Hematopoietic multipotent progenitor cell treated with erythropoietin and hydrocortisone succinate and interleukin-3 and kit ligand, for 17 days (in vitro differentiated cells): ENCODE measurements at places on chromosomes 12 and 14.

DNA sequence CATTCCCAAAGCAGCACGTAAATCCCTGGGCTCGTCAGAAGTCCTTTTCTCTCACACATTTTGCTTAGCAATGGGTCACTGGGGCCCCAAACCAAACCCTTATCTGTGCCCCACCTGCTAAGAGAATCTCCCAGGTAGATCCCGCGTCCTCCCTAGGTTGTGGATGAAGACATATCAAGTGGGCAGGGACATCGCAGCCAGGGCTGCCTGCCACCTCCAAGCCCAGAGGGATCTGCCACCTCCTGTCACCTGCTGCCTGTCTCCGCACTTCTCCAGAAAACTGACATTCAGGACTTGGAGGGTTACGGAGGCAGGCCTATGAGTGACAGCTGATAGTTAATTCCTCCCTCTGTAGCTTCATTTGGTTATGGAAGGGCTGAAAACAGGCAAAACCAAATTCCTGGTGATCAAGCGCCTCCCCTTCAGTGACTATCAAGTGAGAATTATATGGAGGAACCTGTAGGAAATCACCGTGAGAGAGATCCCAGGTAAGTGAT lies 19.5 kb downstream of the BCL11B start:
- DNase-seq: no peak

- DNase-seq: no peak
These were observed 10.4 kb downstream of the OSBPL8 start for GRCh38 chr12:76549131-76549530.

DNA sequence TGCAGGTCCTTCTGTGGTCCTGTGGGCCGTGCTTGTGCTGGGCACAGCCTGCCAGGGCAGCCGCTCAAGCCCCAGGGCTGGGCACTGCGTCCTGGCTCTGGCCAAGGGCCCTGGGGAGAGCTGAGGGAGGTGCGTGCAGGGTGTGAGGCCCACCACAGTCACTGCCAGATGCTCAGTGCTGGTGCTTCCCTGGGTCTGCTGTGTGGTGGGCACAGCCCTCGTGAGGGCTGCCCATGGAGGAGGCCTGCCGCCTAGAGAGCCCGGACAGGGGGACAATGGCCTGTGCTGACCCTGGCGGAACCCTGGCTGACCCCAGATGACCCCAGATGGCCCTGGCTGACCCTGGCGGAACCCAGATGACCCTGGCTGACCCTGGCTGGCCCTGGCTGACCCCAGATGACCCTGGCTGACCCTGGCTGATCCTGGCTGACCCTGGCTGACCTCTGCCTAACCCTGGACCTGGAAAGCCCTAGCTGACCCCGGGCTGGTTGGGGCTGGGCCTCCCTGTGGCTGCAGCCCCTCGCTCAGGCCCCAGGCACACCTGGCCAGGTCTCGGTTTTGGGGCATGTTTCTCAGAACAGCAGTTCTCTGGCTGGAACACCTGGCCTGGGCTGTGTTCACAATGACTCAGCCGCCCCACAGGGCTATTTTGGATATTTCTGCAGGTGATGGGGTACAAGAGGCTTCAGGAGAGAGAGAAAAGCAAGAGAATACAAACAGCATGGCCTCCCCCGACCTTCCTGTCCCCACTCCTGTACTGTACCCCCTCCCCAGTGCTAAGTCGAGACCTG lies 55.4 kb downstream of the TMEM121 start:
- no peak for DNase-seq

DNA sequence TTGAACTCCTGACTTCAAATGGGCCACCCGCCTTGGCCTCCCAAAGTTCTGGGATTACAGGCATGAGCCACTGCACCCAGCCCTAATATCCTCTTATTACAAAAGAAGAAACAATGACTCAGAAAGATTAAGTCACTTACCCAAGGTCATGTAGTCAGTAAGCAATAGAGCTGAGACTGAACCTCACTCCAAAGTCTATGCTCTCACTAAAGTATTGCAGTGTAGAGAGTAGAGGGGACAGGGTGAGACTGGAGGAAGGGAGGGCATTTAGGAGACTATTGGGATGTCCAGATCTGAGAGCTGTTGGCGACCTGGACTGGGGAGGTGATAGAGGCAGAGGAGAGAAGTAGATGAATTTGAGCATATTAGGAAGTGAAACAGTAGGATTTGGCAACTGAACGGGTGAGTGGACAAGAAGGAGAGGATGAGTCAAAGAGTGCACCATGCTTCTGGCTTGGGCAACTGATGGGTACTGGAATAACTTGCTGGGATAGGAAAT lies 11.8 kb downstream of the P2RX7 start:
- no peak for DNase-seq

- no peak for DNase-seq
These were observed 1.2 kb downstream of the FLRT2 start for GRCh38 chr14:85531141-85531586.

DNA sequence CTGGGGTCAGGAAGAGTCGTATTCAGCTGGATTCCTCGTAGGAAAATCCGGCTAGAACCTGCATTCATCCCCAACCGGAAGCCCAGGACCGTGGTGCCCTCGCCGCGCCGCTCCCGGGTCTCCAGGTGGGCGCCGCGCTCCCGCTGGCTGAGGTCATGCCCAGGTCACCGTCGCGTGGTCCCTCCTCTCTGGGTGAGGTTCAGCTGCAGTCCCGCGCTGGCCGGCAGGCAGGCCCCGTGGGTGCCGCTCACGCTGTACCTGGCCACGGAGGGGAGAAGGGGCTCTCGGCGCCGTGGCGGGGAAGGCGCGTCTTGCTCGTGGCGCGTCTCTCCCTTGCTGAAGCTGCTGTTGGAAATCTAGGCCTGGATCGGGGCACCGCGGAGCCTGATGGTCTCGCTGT lies 44.5 kb downstream of the LRTM2 start:
- DNase-seq: no peak

DNA sequence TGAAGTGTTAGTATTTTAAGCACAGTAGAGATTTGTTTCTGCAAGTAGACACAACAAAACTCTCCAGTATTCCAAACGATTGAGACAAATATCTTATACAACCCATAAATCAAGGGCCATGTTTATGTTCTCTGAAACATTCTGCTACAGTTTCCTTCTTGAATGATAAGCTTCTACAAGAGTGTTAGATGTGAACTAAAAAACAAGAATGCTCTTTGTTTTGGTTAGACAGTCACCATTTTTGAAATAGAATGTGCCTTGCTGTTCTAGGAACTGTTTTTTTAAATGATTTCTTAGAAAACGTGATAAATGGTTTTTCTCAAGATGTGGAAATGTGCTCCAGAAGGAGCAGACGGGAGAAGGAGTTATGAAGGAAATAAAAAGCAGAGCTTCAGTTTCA lies 1656.3 kb upstream of the FLRT2 start:
- no peak for DNase-seq

GRCh38 chr12:20144341-20144740 lies 224.0 kb upstream of the PDE3A start:
- DNase-seq: no peak
